ENCODE measurements at places on chromosomes 7 and 10.
A peak's percentile ranks its signal among the peaks of the same experiment; 100 is the strongest.

GRCh38 chr7:46613116-46613515 is 692.0 kb upstream of the IGFBP3 start:
- DNase-seq = no peak

GRCh38 chr10:6918305-6918704 is 338.2 kb upstream of the PRKCQ start:
- DNase-seq = peak; percentile 74

- DNase-seq = no peak
These were observed 138.2 kb downstream of the PLCE1 start for GRCh38 chr10:94131885-94132284.

GRCh38 chr7:108525327-108525984 is 479 bp downstream of the PNPLA8 start:
- no peak for DNase-seq

GRCh38 chr7:130894146-130894908 is 160.3 kb upstream of the KLF14 start:
- no peak for DNase-seq

- DNase-seq = no peak
These were observed 22.4 kb upstream of the KLF6 start for GRCh38 chr10:3807211-3807927.

DNA sequence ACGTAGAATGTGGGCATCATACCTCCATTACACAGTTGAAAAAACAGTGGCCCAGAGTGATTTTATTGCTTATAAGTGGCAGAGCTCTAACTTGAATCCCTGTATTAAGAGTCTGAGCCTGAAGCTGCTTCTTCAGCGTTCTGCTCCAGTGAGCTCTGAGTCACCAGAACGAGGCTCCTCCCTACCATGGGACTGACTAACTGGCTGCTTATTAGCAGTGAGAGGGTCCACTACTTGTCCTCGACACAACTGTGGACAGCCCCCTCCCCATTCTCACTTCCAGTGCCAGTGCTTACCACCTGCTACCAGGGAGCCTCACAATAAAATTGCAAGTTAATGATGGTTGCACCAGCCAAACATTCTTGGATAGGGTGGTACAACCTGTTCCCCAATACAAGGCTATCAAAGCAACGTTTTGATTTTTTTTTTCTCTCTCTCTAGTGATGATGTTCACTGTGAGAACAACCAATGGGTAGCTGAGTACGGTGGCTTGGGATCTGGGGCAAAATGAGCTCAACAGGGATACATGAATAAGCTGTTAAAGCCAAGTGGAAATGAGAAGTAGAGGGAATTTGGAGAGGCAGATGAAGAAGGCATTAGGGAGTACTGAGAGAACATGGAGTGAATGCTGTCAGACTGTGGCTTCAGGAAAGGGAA is 2.7 kb upstream of the NRG3 start:
- DNase-seq = no peak

DNA sequence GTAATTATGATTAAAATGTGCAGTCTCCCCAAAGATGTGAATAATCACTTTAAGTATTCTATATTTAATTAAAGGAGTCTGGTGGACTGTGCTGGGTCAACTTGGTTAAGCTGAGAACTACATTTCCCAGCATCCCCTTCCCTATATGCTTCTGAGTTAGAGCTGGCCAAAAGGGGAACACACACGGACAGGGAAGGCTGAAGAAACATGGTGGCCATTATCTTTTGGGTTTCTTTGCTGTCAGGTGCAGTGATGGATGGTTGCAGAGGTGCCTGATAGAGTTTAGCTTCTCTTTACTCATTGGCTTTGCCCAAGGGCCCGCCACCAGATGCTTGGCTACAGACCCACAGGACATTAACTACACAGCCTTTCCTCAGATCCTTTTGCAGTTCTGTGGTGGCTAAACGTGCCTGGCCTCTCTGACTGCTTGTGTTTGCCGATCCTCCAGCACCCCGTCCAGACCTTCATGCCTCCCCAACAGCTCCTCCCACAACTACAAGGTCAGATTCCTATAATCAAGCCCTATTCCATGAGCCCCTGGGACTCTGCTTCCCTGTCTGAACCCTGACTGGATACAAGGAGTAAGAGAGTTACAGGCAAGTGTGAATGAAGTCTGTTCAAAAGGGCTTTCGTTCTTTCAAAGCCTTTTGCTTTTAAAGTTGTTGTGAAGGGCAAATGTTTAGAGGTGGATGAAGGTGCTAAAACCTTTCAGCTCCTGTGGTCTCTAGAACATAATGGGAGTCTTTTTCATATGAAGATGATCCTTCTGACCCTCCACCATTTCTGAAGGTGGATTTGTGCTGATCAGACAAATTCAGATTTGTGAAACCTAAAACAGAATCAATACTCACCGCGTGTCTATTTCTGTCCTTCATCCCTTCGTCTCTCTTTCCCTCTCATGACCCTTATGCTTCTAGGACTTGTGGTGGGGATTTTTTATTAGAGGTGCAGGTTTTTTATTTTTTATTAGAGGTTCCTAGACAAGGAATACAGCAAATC is 21.5 kb downstream of the BUB3 start:
- DNase-seq = no peak

GRCh38 chr7:78873117-78873516 is 580.4 kb downstream of the MAGI2 start:
- DNase-seq = no peak

GRCh38 chr7:47556511-47557180 is 25.3 kb downstream of the TNS3 start:
- DNase-seq = no peak

- no peak for DNase-seq
These were observed 62.0 kb downstream of the VSTM4 start for GRCh38 chr10:49053053-49053997.

GRCh38 chr7:80468931-80469714 is 42.7 kb downstream of the GNAT3 start:
- DNase-seq = no peak

DNA sequence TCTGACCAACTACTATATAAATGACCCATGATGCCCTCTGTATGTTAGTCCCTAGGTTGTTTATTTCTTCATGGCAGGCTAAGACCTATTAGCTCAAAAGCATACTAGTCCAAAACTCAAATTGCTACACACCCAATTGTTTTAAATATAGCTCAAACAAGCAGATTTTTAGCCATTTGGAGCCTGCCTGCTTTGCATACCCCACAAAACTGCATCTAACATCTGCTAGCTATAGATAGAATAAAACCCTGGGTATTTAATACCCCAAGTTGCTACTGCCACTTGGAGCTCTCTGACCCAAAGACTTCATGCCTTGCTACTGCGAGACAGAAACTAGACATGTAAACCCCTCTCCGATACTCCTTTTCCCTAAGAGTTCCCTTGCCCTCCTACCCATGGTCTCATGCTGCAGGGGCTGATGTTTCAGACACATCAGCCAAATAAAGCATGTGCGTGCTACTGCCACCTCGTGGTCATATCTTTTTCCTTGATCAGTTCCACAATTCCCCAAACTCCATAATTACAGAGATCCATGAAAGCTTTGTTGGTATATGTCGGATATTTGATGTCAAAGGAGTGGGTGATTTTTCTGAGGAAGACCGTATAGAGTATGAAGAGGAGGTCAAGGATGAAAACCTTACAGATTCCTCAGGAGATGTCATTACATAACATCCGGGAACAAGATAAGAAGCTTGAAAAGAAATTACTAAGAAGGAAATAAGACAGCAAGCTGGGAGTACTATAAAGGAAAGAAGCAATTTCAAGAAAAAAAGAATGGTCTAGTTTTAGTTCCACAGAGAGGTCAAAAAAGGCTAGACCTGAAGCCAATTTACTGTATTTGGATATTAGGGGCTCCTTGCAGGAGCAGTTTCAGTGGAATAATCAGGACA is 386.6 kb downstream of the SH2D4B start:
- DNase-seq = peak; percentile 6

DNA sequence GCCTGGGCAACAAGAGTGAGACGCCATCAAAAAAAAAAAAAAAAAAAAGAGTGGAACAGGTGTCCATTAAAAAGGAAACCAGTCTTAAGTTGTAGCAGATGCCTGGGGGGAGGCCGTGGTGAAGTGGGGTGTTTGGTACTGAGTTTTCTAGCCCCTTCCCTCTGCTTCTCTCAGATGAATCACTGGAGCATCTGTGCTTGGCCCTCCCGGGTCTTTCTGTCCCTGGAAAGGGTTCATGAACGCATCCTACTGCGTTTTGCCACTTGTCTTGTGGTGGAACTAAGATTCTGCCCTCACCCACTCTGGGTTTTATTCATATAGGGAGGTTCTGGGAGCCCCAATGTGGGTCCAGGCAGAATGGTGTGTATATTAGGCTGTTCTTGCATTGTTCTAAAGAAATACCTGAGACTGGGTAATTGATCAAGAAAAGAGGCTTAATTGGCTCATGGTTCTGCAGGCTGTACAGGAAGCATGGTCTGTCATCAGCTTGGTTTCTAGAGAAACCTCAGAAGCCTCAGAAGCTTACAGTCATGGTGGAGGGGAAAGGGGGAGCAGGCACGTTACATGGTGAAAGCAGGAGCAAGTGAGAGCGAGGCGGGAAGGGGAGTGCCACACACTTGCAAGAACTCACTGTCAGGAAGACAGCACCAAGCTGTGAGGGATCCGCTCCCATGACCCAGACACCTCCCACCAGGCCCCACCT is 63.5 kb downstream of the CAMK1D start:
- DNase-seq = peak; percentile 18

- no peak for DNase-seq
These were observed 60.8 kb upstream of the HECTD2 start for GRCh38 chr10:91349381-91349780.
